Ovary (tissue), 10 donors: ENCODE measurements at places on chromosomes 4 and X.

DNA sequence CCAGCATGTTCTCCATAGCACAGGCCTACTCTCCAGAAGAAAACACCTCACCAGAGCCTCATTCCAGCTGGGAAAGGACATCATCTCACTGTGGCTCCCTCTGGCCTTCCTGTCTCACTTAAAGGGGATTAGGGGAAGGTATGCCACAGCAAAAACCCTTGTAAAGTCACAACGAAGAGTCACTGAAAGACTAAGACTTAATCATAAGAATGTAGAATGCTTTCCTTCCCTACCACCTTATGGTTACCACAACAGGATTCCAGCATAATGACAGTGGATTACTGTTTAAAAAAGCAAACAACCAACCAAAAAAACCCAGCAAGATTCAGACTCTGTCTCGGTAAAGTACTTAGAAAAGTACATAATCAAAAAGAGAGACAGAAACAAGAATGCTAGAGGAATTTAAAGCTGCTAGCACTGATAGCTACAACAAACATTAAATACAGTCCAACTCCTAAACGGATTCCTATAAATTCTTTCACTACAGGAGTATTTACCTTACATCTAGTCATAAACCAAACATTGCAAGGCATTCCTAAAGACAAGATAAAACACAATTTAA is 75.1 kb downstream of the BANK1 start:
- H3K36me3 ChIP-seq, result no peaks in the 10 kb centered on the region
- H3K4me3 ChIP-seq, result no peak overlapping the region
- no peak overlapping the region for H3K27ac ChIP-seq
- H3K27me3 ChIP-seq, result no peaks in the 10 kb centered on the region
- DNase-seq, result no peak

- DNase-seq, result peak; percentile 57
- H3K27me3 ChIP-seq, result no peaks in the 10 kb centered on the region
Measured at GRCh38 chr4:145619639-145619996, 433 bp downstream of the MMAA start.

DNA sequence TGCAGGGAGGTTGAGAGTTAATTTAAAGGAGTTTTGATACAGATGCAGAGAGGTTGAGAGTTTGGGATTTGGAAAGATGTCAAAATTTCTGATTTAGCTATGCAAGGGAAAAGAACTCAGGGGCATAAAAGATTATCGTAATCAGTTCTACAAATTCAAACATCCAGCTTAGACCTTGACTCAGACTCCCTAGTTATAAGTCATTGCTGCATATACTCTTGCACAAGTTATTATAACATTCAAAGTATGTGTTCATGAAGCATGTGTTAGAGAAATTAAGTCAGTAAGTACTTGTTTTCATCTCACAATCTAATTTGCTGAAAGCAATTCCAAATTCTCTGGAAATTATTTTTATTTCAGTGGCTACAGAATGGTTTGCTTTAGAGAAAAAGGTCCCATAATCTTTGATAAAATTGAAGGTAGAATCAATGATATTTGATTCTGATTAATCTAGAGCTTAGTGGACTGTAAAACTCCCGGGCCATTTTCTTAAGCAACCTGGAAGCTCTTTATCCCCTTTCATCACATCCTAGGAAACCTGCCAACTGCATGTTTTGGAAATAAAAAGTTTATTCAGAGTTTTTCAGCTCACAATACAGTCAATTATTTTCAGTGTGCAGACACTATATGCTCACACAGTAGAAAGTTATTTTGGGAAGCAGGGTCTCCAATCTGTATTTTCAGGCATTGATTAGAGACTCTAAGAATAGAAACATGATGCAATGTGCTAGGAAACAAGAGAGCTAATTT is 132.9 kb upstream of the SPANXC start:
- H3K4me1 ChIP-seq, result no peaks in the 10 kb centered on the region
- H3K4me3 ChIP-seq, result no peak overlapping the region
- H3K36me3 ChIP-seq, result no peaks in the 10 kb centered on the region
- H3K27me3 ChIP-seq, result no peaks in the 10 kb centered on the region
- DNase-seq, result no peak

DNA sequence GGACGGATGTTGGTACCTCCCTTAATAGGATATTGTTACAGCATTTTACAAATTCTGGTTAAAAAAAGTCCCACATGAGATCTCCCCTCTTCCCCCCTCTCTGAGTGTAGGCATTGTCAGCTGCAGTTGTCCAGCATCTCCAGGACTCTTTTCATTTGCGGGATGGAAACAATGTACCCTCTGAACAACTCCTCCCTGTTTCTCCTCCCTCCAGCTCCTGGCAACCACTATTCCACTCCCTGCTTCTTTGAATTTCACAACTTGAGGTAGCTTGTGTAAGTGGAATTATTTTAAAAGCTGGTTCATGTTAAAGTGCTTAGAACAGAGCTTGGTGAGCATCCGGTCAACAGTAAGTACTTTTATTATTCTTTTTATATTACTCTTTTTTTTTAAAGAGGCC is 69.8 kb downstream of the TBL1X start:
- peaks cover 6% of the 10 kb centered on the region for H3K4me1 ChIP-seq
- no peak overlapping the region for H3K27ac ChIP-seq

GRCh38 chrX:118723376-118723775 is 4.0 kb upstream of the IL13RA1 start:
- H3K4me3 ChIP-seq, result no peak overlapping the region
- no peaks in the 10 kb centered on the region for H3K36me3 ChIP-seq
- DNase-seq, result no peak

- no peaks in the 10 kb centered on the region for H3K27me3 ChIP-seq
- DNase-seq, result no peak
- H3K4me1 ChIP-seq, result no peaks in the 10 kb centered on the region
- H3K27ac ChIP-seq, result no peak overlapping the region
Measured at GRCh38 chr4:59068722-59069418, 1958.7 kb upstream of the IGFBP7 start.

DNA sequence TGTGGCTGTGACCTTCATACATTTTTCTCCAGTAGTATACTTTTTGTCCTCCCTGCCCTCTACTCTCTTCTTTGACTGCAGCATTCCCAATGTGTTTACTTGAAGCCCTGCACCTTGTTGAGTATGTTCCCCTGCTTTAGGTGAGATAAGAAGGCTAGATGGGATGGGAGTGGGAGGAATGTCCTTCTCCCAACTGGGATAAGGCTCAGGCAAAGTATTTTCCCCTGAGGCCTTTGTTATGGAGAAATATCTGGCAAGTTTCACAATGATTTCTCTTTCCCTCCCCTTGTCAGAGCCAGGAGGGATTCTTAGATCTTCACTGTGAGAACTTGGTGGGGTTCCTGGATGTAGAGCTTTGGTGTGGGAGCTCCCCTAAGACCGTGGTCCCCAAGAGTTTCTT is 131.8 kb downstream of the CLCN5 start:
- no peak for DNase-seq
- no peak overlapping the region for H3K4me3 ChIP-seq

DNA sequence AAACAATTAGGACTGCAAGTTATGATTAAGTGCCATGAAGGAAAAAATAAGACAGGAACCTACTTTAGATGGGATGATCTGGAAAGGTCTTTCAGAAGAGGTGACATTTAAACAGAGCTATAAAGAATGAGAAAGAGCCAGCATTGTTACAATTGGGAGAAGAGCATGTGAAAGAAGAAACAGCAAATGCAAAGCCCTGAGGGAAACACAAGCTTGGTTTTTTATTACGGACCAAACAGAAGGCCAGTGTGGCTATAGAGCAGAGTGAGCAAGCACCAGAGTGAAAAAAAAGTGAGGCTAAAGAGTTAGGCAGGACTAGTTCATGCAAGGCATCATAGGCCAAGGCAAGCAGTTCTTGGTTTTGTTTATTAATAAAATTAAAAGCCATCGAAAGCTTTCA is 175.6 kb downstream of the RBMX2 start:
- H3K27me3 ChIP-seq, result no peaks in the 10 kb centered on the region
- no peak for DNase-seq
- no peaks in the 10 kb centered on the region for H3K36me3 ChIP-seq

DNA sequence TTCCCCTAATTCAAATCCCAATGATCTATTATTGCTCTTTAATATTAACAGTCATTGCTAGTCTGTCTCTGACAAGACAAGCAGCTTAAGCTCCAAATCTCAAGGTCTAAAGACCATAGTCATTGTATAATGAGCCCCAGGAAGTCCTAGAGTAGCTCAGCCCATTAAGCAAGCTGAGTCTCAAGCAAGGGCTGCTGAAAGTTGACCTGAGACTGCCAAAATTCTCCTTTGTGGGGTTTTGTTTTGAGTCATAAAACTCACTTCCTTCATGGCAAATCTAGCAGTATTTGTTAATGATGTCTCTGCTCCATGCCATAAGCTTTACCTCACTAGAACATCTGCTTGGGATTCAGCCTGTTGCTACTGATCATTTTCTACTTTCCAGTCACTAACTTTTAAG is 313.2 kb downstream of the ANTXR2 start:
- H3K27ac ChIP-seq, result no peak overlapping the region
- H3K27me3 ChIP-seq, result no peaks in the 10 kb centered on the region
- H3K36me3 ChIP-seq, result no peaks in the 10 kb centered on the region

DNA sequence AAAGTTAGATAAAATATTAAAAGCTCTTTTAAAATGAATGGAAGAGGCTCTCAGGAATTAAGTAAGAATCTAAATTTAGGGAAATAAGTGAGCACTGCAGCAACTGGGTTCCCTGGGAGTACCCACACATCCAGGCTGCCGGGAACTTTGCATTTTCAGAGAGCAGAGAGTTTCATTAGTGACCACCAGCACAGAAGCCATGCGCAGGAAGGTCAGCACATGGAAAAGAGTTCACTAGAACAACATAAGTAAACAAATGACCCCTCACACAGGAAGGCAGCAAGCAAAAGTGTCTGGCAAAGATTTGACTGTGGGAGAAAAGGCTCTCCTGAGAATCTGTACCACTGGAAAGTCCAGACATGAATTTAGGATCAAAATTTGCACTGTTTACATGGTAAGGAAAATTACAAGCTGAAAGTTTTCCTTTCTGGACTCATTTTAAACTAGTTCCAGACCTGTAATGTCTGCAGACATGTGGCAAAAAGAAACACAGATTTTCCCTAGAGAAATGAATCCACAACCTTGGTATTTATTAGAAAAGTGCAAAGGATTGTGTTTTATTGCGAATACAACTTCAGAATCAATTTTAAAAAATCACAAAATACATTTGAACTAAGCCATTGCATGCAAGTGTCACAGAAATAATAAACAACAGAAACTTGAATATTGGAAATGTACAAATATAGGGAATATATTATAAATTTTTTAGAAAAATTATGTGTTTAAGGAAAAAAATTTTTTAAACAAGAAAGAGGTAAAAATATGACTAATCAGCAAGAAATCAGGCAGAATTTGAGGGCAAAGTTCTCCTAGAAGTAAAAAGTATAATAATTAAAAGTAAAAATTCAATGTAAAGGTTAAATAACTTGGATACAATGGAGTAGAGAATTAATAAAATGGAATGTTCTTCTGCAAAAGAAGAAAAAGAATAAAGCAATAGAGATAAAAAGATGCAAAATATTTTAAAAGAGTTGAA is 18.4 kb upstream of the MYOZ2 start:
- no peak overlapping the region for H3K27ac ChIP-seq
- DNase-seq, result no peak
- no peaks in the 10 kb centered on the region for H3K36me3 ChIP-seq
- H3K4me1 ChIP-seq, result no peaks in the 10 kb centered on the region
- no peaks in the 10 kb centered on the region for H3K27me3 ChIP-seq
- H3K4me3 ChIP-seq, result no peak overlapping the region

- H3K4me3 ChIP-seq, result no peak overlapping the region
- H3K27me3 ChIP-seq, result no peaks in the 10 kb centered on the region
- peaks cover 21% of the 10 kb centered on the region for H3K4me1 ChIP-seq
- no peaks in the 10 kb centered on the region for H3K36me3 ChIP-seq
Measured at GRCh38 chr4:185110375-185110823, 32.7 kb upstream of the SLC25A4 start.

DNA sequence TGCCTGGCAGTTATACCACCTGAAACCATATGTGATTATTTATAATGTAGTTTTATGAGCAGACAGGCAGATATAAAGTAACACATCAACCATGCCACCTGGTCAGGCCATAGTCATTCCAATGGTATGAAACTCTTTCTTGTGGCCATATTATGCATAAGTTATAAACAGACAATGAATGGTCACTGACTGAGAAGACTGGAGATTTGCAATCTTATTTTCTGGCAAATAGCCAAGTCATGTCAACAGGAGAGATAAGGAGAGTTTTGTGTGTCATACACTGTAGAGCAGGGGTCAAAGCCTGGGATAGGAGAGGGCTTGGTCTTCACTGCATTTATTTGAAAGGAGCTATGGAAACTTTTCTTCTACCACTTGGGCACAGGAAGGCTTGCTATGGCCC is 29.5 kb downstream of the SORBS2 start:
- H3K36me3 ChIP-seq, result no peaks in the 10 kb centered on the region
- H3K27ac ChIP-seq, result no peak overlapping the region
- no peak overlapping the region for H3K4me3 ChIP-seq
- DNase-seq, result no peak
- H3K4me1 ChIP-seq, result no peaks in the 10 kb centered on the region

GRCh38 chr4:27267339-27267969 is 406.8 kb downstream of the STIM2 start:
- H3K4me1 ChIP-seq, result no peaks in the 10 kb centered on the region
- DNase-seq, result no peak
- H3K27ac ChIP-seq, result no peak overlapping the region
- no peak overlapping the region for H3K4me3 ChIP-seq
- no peaks in the 10 kb centered on the region for H3K27me3 ChIP-seq

DNA sequence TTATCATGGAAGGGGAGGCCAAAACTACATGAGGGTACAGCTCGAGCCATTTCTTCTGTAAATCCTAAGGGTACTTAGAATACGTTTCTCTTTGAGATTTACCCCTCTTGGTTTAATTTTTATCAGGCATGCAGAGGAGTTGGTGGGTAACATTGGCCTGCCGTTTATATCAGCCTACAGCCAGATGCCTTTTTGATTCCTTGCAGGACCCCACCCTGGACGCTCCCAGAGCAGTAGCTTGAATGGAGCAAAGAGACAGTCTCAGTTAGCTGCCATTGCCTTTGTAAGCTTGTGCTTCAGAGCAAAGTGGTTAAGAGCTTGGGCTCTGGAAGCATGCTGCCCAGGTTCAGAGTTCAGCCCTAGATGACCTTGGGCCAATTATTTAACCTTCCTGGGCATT is 9.0 kb downstream of the DOCK11 start:
- DNase-seq, result no peak
- no peaks in the 10 kb centered on the region for H3K36me3 ChIP-seq
- H3K27ac ChIP-seq, result no peak overlapping the region
- no peaks in the 10 kb centered on the region for H3K27me3 ChIP-seq

GRCh38 chr4:102339018-102339417 is 6.3 kb downstream of the SLC39A8 start:
- no peaks in the 10 kb centered on the region for H3K36me3 ChIP-seq
- H3K4me1 ChIP-seq, result peaks cover 7% of the 10 kb centered on the region
- no peak overlapping the region for H3K27ac ChIP-seq
- H3K27me3 ChIP-seq, result no peaks in the 10 kb centered on the region

DNA sequence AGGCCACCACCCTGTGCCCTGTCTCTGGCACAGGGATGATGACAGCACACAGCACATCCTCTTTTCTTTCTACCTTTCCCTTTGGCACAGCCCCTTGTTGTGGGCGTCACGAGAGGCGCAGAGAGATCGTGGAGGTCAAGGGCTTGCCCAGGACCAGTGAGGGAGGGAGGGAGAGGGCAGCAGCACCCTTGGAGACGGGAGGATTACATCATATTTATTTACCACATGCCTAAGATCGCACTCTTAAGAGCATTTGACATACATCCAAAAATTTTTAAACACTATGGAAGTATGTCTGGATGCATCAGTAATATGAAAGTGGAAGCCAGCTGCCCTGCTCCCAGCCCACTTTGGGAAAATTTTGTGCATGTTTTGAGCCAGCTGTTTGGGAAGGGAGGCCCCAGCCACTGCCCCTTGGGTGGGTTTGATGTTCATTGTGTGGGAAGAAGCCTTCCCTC is 12.7 kb downstream of the WFS1 start:
- no peak overlapping the region for H3K27ac ChIP-seq
- no peaks in the 10 kb centered on the region for H3K27me3 ChIP-seq
- H3K36me3 ChIP-seq, result no peaks in the 10 kb centered on the region
- peak; percentile 55 for DNase-seq
- H3K4me1 ChIP-seq, result peaks cover 43% of the 10 kb centered on the region
